ENCODE measurements at places on chromosomes 16 and 17. TPM values are rescaled to one million over a fixed set of nuclear protein-coding genes. Genes with fewer than 3 reads are reported as not detected.

The G6PC1 gene
- total RNA-seq = not detected

GRCh38 chr17:57875290-57876022 lies 25.6 kb upstream of the MRPS23 start:
- peaks cover 4% of the 10 kb centered on the region for H3K4me1 ChIP-seq
- H3K27me3 ChIP-seq = peaks cover 55% of the 10 kb centered on the region
- no peak overlapping the region for H3K27ac ChIP-seq

GRCh38 chr17:50806141-50806643 lies 29.2 kb upstream of the WFIKKN2 start:
- no peak overlapping the region for H3K27ac ChIP-seq
- H3K36me3 ChIP-seq = no peaks in the 10 kb centered on the region
- no peaks in the 10 kb centered on the region for H3K4me1 ChIP-seq
- H3K4me3 ChIP-seq = no peak overlapping the region
- peaks cover 8% of the 10 kb centered on the region for H3K27me3 ChIP-seq

DNA sequence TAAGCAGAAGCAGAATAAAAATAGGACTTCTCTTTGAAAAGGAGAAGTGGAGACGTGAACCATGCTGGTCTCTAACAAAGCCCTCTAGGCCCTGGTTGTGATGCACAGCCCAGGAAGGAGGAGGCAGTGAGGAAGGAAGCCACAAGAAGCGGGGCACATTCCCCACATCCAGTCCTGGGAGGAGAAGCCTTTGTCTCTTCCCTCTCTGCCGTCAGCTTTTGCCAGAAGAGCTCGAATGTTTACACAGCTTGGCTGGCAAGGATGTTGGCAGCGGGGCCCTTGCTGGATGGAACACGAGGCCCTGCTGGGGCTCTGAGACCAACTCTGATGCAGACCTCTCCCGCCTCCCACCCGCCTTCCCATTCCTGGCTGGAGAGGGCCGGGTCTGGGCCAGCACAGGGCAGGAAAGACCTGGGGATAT lies 91.3 kb downstream of the MAF start:
- peaks cover 13% of the 10 kb centered on the region for H3K27me3 ChIP-seq
- H3K27ac ChIP-seq = no peak overlapping the region
- no peak for DNase-seq
- no peaks in the 10 kb centered on the region for H3K36me3 ChIP-seq
- no peak overlapping the region for H3K4me3 ChIP-seq

DNA sequence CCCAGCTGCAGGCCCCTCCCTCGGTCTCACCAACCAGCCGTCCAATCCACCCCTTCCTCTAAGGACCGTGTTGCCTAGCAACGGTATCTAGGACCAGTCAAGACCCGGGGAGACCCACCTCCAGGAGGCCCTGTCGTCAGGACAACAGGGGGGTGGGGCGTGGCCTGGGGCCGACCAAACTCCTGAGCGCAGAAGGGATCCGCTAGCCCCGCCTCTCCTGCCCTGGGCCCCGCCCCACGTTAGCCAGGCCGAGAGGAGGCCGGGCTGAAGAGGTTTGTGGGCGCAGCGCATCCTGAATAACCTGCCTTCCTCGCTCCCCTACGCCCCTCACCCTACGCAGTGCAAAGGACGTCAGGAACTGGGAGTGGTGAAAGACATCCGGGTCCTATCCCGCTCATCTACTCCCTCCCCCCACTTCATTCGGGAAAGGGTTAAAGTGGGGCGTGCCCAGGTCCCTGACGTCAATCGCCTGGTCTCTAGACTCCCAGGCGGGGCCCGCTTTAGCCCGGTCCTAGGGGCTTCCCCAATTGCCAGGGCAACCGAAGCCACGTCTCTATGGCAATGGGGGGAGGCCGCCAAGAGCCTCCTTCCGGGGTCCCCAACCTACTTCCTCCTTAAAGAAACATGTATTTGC lies 14.7 kb downstream of the DLG4 start:
- no peaks in the 10 kb centered on the region for H3K27me3 ChIP-seq
- H3K27ac ChIP-seq = peak overlapping the region; percentile 97
- H3K4me1 ChIP-seq = peaks cover 8% of the 10 kb centered on the region
- H3K36me3 ChIP-seq = no peaks in the 10 kb centered on the region
- DNase-seq = peak; percentile 98

GRCh38 chr16:81532491-81533174 lies 88.0 kb downstream of the CMIP start:
- no peaks in the 10 kb centered on the region for H3K36me3 ChIP-seq
- no peak overlapping the region for H3K4me3 ChIP-seq
- H3K27me3 ChIP-seq = no peaks in the 10 kb centered on the region
- H3K4me1 ChIP-seq = no peaks in the 10 kb centered on the region
- DNase-seq = no peak

- no peak for DNase-seq
- no peak overlapping the region for H3K27ac ChIP-seq
- H3K4me3 ChIP-seq = no peak overlapping the region
- no peaks in the 10 kb centered on the region for H3K36me3 ChIP-seq
- no peaks in the 10 kb centered on the region for H3K4me1 ChIP-seq
Measured at GRCh38 chr17:10428781-10429180, 7.0 kb upstream of the MYH8 start.

DNA sequence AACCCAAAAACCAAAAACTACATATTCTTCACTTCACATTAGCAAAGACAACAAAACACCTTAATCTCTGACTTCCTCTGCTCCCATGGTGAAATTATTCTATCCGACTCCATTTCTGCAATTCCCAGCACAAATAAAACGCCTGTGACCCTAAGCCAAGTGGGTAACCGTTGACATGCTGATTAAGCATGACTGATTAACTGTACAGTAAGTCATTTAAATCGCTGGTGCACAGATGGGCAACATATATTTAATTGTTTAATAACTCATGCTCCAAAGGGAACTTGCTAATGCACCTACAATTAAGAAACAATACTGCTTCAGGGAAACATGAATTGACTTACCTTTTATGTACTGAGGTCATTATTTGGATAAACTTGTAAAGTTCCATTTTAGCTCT lies 436.7 kb downstream of the KIF2B start:
- H3K4me1 ChIP-seq = no peaks in the 10 kb centered on the region
- no peak overlapping the region for H3K4me3 ChIP-seq
- DNase-seq = no peak

- peaks cover 29% of the 10 kb centered on the region for H3K4me1 ChIP-seq
- peaks cover 37% of the 10 kb centered on the region for H3K36me3 ChIP-seq
- no peak for DNase-seq
- H3K27me3 ChIP-seq = no peaks in the 10 kb centered on the region
- no peak overlapping the region for H3K4me3 ChIP-seq
- H3K27ac ChIP-seq = no peak overlapping the region
Measured at GRCh38 chr17:79002291-79002690, 7.3 kb downstream of the CANT1 start.

All from T-cell (primary cell).